ENCODE measurements at places on chromosomes 13 and 19.

DNA sequence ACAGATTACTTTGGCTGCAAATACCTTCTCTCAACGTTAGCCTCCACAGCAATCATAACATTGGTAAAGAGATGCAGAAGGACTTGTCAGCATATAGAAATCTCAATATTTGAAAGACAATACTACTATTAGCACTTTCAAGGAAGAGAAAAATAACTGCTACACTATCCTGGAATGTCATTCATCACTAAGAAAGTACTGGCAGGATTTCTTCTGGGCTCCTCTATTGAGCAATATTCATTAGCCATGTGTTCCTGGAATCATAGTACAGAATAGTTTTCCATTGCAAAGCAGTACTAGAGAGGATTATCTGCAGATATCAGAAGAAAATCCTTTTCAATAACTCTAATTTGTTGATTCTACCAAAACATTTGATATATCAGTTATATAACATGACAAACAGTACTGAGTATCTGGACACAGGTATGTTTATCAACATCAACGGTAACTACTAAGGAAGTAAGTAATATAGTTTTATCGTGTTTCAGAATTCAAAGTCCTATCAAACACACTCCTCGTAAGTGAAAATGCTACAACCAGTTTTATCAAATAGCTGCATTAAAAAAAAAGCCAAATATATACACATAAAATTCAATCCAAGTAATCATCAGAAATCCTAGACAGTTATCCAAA lies 27.3 kb downstream of the INTS6 start:
- no peak for DNase-seq

DNA sequence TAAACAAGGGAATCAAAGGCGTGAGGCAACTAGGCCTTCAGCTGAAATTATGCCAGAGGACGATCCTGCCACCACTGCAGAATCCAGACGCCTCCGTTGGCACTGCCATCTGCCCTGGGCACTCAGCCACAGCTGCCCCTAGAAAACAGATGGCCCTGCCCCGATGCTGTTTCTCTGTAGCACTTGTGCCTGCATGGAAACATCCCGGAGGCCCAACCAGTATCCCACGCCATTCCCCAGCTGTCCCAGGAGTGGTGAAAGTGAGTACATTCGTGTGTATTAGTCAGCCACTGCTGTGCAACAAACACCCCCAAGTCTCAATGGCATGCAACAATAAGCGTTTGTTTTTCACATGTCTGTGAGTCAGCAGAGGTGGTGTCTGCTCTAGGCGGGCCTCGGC lies 8.9 kb upstream of the CRTC1 start:
- no peak for DNase-seq

GRCh38 chr19:1865172-1866010 lies 2.0 kb upstream of the KLF16 start:
- no peak for DNase-seq

GRCh38 chr19:51712461-51713081 lies 11.2 kb downstream of the HAS1 start:
- DNase-seq, result peak; percentile 44

DNA sequence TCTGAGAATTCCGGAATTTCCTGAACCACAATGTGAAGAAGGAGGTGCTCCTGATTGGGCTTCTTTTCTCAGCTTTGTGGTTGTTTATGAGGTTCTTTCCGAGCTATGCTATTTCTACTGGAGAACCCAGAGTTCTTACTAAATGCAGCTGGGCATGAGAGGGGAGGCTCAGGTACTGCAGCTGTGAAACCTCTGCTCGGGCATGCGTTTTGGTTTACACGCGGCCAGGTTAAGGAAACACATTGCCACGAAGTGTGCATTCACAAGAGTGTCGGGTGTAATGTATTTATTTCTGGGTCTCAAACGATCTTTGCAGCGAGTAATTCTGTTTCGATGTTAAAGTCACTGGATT lies 661 bp upstream of the MIR17HG start:
- DNase-seq, result peak; percentile 65

GRCh38 chr19:23273022-23273589 lies 22.9 kb upstream of the ZNF724 start:
- peak; percentile 33 for DNase-seq
